Activated CD4-positive, alpha-beta T cell treated with anti-CD3 and anti-CD28 coated beads for 1 hour (primary cell): ENCODE measurements at places on chromosomes 3 and 15.

DNA sequence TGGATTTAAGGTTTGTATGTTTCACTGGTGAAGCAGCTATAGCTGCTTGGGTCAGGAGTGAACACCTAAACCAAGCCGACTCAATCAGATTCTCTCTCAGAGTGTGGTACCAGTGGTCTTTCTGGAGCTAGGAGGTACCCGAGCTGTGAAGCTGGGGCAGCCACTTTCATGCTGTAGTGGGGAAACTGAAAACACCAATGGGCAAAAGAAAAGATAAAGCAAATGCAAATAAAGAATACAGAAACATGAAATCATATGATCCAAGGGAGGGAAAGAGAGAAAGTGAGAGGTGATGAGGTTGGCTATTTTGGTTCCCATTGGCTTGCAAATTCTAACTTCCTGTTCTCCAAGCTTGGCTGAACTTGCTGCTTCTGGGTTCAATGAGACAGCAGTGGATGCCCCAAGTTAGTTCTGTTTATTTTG, 212.3 kb upstream of the CFAP20DC start:
- DNase-seq: no peak

GRCh38 chr3:149376718-149377407, 586 bp downstream of the TM4SF1 start:
- DNase-seq: no peak

GRCh38 chr3:127124120-127124519, 68.8 kb upstream of the PRR23E start:
- DNase-seq: no peak

DNA sequence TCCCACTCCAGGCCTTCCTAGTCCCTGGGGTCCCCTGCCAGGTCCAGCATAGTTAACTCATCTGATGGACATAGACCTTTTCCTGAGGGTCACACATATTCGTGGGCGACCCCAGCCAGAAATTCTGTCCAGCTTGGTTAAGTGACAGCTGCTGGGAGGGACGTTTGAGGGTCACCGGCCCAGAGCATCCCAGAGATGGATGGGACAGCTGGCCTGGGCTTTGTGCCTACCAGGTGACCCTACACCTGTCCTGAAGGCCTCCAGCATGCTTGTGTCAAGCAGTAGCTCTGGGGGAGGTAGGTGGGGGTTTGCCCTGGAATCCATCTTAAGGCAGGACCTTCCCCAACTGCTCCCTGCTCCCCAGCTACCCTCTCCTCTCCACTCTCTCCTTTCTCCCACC, 9.1 kb upstream of the DAG1 start:
- DNase-seq: no peak

GRCh38 chr3:52248816-52249547, 3.4 kb downstream of the PPM1M start:
- DNase-seq: no peak

DNA sequence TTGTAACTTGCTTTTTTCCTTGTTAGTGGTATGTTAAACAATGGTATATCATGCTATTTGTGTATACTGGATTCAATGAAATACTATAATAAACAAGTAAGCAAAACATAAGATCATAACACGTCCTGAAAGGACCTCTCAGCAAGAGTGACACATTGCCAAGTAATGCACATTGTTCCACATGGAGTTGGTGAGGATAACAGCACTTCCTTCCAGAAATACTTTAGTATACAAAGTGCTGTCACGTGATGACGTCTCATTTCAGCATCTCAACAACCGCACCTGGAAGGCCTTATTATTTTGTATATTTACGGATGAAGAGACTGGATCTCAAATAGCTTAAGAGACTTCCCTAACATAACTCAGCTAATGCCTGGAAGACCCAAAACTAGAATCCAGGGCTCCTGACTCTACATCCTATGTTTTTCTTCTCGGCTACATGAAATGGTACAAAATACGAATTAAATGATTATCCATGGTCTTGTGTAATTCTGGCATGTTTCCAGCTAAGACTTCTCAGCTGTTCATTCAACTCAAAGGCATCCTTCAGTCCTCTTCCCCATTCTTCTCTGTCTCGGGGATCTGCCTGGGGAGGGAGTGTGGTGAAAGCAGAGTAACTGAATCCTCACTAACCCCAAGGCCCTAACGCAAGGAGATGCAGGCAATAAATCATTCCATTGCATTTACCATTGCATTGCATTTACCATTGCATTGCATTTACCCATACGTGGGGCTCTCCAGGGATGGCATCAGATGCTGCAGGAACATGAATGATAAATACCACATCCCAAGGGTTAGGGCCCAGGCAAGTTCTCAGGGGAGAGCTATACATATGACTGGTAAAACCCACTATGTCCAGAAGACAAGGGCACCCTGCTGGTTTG, 79.2 kb downstream of the LIPC start:
- no peak for DNase-seq

GRCh38 chr3:71172951-71173350, 410.6 kb downstream of the FOXP1 start:
- no peak for DNase-seq

- no peak for DNase-seq
These were observed 103.2 kb upstream of the BNIP2 start for GRCh38 chr15:59792359-59792758.

DNA sequence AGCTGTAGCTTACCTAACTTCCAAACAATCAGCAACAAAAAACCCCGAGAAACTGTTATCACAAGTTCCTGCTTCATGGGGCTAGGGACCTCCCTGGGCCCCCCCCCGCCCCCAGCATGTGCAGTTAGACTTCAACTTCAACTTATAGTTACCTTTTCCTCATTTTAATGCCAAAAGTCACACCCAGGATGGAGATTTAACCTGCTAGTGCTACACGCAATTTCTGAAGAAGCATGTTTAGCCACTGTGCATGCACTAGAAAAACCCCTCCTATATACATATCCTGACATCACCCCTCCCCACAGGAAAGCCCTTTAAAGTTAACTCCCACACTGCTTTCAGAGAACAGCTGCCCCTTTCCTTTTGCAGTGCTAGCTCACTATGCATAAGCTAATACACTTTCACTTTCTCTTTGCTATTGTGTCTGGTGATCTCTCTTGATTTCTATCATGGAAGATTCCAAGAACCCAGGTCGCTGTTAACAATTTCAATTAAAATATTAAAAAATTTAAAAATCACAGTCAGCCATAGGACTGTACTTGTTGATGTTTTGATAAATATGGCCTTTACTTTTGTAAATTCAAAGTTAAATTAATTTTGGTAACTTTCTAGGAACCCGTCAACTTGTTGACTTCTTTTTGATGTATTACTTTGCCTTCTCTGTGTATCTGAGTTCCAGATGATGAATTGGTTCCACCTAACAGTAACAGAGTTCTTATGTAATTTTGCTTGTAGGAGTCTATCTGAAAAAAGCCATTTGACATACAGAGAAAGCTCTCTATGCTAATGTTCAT, 75.2 kb upstream of the ACAD9 start:
- DNase-seq: no peak

DNA sequence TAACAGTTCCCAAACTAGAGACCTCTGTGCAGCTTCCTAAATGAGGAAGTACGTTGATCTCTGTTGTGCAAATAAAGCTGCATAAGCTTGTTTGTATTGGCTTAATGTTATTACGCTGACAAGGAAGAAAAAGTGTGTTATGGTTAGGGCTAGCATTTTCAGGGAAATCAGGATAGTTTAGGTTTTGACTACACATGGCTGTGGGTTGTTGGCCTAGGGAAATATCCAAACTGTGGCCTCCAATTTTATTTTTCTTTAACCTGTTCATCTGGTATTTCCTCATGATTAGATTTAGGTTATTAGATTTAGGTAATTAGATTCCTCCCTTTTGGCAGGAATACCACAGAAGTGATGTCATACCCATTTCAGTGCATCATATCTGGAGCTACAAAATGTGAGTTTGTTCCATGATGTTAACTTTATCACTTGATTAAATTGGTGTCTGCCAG, 8.7 kb upstream of the MCCC1 start:
- DNase-seq: no peak

- no peak for DNase-seq
These were observed 256.2 kb downstream of the NR1D2 start for GRCh38 chr3:24201301-24201700.

- no peak for DNase-seq
These were observed 22.0 kb downstream of the COL6A6 start for GRCh38 chr3:130539005-130539404.

DNA sequence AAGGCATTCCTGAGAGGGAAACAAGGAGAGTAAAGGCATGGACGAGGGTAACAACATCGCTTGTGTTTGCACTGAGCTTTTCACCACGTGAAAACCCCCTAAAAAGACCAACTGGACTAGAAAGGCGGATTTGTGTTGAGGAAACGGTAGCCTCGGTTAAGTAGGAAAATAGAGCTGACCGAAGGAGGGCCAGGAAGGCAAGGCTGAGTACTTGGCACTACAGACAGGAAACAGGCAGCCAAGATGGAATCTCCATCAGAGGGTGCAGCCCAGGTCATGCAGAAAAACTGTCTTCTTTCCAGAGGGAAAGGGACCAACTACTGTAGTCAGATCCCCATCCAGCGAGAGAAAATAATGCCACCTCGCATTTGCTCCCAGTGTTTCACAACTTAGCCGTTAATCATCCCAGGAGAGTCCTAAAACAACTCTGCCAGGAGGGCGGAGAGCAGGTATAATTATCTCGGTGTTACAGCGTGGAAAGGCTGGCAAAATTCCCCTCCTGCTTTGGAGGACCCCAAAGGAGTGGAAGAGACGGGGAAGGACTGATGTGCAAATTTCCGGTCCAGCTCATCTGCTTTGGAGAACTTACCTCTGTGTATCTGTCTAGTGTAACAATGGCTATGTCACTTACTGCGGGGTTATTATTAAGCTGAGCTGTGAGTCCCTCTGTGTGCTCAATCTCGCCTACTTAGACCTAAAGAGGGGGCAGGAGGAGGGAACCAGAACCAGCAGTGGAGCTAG, 77.2 kb downstream of the MYO1E start:
- no peak for DNase-seq

GRCh38 chr3:155019575-155019974, 60.5 kb upstream of the MME start:
- DNase-seq: no peak

- no peak for DNase-seq
These were observed 26.4 kb upstream of the HGD start for GRCh38 chr3:120708408-120708807.

GRCh38 chr3:151537726-151538125, 76.9 kb upstream of the IGSF10 start:
- DNase-seq: no peak

GRCh38 chr3:191502583-191502982, 41.6 kb downstream of the PYDC2 start:
- DNase-seq: no peak

- DNase-seq: no peak
These were observed 64.8 kb upstream of the HEG1 start for GRCh38 chr3:125120379-125121122.

- no peak for DNase-seq
These were observed 573.7 kb downstream of the EPHB1 start for GRCh38 chr3:135368781-135369180.

- no peak for DNase-seq
These were observed 266.9 kb downstream of the KCNMB2 start for GRCh38 chr3:178802993-178803693.

GRCh38 chr3:75049533-75049932, 435.1 kb upstream of the CNTN3 start:
- no peak for DNase-seq

GRCh38 chr15:50415752-50416404, 8.3 kb upstream of the USP8 start:
- DNase-seq: no peak

DNA sequence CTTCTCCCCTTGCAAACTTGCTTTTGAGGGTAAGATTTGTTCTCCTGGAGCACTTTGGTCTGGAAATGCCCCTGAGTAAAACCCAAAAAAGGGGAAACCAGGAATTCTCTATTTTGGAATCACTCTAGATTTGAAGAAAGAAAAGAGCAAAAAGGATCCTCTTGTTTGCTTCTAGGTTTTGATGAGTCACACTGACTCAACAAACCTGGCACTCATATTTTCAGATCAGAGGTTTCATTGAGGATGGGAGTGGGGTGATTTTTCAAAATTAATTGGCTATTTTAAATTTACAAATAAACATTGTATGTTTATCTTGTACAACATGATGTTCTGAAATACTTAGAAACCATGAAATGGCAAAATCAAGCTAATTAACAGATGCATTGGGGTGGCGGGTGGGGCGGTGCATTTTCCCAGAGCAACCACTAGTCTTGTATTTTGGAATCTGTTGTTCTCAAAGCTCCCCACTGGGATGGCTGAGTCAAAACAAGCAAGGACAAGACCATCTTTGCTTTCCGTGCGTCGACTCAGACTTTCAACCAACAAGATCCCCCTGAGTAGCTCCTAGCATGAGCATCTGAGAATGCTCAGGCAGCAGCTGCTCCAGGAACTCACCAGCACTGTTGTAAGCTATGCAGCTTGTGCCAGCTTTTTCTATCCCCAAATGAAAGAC, 451.4 kb downstream of the WDR72 start:
- DNase-seq: no peak

GRCh38 chr15:69748131-69748530, 295.5 kb downstream of the RPLP1 start:
- DNase-seq: no peak

DNA sequence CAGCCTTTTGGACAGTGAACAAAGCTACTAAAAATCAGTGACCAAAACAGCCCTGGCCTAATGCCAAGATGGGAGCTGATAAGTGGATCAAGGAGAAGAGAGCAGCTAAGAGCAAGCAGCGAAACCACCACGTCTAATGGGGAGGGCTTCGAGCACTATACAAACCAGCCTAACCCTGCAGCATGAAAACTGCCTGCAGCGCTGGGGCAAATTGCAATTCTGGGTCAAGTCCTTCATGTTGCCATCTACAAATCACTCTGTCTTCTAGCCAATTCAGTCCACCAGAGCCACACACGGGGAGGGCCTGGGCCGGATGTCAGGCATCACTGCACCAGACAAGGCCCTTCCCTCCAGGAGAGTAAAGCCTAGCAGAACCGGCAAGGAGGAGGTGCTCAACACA, 30.5 kb upstream of the SPATA12 start:
- no peak for DNase-seq

DNA sequence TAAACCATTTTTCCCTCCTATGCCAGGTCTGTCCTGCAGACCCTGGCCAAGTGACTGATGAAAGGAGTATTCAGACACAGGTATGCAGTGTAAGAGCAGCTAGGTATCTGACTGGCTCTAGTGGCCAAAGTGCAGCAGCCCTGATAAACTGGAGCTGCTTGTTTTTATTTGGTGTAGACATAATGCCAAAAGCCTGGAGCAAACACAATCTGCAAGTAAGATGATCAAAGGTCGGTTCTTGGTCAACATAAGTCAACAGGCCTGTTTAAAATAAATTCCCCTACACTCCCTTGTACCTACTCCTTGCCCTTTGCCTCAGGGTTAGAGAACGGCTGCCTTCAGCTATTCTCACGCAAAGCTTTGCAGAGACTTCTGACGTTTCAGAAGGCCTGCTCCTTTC, 1003.1 kb downstream of the ZPLD1 start:
- DNase-seq: no peak

DNA sequence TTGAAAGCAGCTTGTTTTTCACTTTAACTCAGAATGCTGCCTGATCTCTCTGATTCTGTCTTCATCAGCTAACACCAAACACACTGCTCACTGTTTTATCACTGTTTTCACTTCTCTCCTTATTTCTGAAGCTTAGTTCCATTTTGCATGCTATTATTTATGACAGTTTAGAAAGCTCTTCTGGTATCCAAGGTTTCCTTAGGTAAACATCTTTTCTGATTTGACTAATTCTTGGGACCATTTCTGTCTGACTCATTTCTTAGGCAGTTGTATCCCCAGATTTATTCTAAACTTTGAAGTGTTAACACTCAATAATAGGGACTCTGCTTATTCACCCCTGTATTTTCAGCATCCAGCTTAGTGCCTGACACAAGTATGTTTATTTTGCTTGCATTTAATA, 167.7 kb downstream of the BCHE start:
- DNase-seq: no peak
